IPS DF 19.7 (cell line): ENCODE measurements at places on chromosomes 4 and X.

DNA sequence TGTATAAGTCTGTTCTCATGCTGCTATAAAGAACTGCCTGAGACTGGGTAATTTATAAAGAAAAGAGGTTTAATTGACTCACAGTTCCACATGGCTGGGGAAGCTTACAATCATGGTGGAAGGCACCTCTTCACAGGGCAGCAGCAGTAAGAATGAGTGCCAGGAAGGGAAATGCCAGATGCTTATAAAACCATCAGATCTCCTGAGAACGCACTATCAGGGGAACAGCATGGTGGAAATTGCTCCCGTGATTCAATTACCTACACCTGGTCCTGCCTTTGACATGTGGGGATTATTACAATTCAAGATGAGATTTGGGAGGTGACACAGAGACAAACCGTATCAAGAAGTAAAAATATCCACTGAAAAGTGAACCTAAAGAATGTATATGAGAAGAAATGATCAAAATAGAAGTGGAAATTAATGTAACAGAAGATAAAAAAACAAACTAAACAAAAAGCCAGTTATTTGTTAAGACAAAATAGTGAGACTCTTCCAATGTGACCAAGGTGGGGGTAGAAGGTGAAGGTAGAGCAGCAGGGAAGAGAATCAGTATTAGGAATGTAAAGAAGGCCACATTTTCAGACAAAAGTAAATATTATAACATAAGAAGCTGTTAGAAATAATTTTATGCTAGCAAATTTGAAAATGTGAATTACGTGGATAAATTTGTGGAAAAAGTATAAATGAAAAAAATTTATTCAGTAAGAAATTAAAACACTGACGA lies 372.9 kb downstream of the NKX6-1 start:
- DNase-seq: no peak

DNA sequence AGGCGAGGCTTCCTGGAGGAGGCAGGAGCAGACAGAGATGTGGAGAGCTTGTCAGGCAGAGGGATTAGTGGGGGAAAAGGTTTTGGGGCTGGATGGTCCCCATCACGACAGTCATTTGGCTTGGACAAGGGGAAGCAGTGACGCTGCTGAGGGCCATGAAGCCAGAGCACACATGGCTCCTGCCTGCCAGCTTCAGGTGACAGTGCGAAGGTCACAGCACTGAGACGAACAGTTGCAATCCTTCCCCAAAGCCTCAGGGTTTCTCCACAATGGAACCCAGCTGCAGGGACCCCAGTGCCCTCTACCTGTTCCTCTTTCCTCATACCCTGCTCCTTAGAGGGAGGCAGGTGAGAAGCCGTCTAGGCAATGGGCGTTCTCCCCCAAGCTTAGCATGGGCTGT lies 110.3 kb downstream of the DRD5 start:
- no peak for DNase-seq

DNA sequence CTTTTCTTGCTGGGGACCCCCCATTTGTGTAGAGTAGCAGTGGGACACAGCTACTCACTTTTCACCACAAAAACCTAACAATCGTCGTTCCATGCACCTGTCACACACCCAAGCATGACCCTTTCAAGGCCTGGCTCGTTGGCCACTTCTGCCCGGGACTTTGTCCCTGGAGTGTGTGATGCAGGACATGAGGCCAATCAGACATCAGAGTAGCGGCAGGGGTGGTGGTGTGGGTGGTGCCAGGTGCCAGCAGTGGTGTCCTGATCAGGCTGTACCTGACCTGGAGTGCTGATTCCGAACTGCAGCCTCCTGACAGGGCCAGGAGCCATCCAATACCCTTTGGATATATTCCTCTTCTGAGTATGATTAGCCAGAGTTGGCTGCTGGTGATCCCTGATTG lies 23.1 kb upstream of the PROM1 start:
- DNase-seq: no peak

- no peak for DNase-seq
These were observed 77.5 kb downstream of the MID1IP1 start for GRCh38 chrX:38878641-38879340.

GRCh38 chrX:84907324-84907968 lies 96.2 kb upstream of the APOOL start:
- no peak for DNase-seq

DNA sequence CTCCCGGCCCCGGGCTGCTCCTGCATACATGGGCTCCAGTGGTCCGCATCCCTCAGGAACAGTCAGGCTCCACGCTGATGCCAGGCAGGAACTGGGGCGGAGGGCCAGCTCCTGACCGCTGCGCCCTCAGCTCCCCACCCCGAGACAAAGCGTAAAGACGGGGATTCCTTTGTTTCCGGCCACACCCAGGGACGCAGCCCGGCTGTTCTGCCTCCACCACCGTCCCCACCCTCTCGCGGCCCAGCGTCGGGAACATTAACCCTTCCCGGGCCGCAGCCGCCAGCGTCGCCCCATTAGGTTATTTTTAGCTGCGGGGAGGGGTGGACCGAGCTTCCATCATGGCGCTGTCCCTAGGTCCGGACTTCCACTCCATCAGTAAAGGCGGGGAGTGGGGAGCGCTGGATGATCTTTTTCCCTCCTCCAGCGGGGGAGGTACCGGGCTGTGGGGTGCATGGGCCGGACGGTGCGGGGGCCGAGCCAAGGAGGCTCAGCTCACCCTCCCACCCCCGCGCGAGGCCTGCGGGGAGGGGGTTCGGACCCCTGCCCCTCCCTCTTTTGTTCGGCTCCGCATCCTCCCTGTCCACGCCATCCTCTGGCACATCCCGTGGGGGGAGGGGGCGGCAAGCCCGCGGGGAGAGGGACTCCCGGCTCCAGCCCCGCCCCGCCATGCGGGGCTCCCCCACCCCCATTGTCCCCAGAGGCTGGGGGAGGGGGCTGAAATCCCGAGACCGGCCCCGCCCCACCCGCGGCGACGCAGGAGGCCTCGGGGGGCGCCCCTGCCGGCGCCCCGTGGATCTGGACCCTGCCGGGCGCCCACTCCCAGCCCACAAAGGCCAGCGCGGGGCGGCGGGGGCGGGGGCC lies 5.3 kb downstream of the CRMP1 start:
- DNase-seq: no peak

DNA sequence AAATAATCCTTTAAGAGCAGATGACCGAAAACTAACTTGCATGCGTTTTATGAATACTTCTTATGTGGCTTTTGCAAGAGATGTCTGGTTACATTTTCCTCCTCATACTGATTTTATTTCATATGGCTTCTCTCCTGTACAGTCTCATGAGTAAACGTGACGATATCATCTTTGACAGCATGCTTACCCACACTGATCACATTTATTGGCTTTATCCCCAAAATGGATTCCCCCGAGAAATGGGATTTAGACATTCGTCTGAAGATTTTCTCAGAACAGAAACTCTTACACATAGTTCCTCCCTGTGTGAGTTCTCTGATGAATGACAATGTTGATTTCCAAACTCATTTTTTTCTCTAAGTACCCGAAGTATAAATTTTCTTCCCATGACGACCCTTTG lies 939.7 kb upstream of the LCORL start:
- no peak for DNase-seq

GRCh38 chr4:37188100-37188499 lies 56.4 kb upstream of the NWD2 start:
- DNase-seq: peak; percentile 9

- DNase-seq: no peak
These were observed 46.1 kb downstream of the ARAP2 start for GRCh38 chr4:36198068-36198808.

- no peak for DNase-seq
These were observed 10.8 kb downstream of the CTBP1 start for GRCh38 chr4:1237981-1238675.

DNA sequence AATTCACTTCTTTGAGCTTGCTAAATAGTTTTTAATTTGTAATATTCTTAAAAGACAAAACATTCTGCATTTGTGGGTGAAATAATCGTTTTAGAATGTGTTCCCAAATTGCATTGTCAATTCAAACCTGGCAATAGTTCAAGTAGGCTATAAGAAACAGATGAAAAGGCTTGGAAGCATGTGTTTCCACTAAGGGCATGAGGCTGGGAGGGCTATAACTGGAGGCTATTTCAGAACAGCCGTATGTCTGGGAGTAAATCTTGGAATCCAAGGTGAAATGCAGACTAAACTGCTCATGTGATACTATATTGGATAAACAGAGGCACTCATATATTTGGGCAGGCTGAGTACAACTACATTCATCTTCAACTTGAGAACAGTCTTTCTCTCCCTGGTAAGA lies 117.4 kb upstream of the GRPR start:
- DNase-seq: no peak

GRCh38 chr4:125849869-125850268 lies 535.1 kb downstream of the FAT4 start:
- no peak for DNase-seq

- no peak for DNase-seq
These were observed 111.4 kb downstream of the CPZ start for GRCh38 chr4:8703857-8704495.

DNA sequence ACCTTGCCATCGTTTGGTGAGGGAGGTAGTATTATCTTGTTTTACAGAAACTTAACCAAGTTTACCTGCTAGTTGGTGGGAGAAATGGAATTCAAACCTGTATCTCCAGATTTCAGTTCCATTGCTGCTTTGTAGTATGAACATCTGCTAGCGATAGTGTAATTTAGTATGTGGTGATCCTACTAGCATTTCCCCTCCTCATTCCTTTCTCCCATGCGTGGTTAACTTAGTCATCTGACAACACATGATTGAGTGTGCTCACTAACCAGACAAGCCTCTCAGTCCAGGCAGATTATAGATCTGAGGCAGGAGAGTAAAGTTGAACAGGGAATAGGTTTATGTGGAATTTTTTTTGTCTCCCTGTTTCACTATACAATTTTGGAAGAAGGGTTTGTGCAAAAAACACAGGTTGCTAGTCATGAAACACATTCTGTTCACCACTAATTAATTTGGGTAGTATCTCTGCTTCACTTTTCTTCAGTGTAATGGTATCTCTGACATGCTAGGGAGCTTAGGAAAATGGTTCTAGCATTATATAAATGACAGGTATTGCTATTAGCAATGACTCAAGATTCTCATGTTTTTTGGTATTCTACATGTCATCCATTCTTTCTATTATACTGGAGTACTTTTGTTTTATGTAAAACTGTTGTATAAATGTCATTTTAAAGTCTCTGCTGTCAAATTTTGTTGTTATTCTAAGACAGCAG lies 21.7 kb downstream of the RBPJ start:
- DNase-seq: no peak

DNA sequence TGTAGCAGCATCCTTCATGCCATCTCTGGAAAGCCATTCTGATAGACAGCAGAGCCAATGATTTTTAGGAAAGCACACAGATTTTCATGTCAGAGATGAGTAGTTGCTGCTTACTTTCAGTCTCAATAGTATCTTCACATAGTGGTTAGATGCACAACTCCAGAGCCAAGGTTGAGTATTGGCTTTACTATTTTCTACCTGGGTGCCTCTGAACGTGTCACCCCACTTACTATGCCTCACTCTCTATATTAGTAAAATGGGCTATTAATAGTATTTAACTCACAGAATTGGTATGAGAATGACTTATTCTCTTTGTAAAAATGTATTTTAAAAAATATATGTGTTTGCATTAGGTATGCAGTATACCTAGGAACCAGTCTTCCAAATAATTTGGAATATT lies 108.8 kb upstream of the STIM2 start:
- no peak for DNase-seq

GRCh38 chrX:150854856-150855255 lies 43.6 kb downstream of the CD99L2 start:
- DNase-seq: no peak

DNA sequence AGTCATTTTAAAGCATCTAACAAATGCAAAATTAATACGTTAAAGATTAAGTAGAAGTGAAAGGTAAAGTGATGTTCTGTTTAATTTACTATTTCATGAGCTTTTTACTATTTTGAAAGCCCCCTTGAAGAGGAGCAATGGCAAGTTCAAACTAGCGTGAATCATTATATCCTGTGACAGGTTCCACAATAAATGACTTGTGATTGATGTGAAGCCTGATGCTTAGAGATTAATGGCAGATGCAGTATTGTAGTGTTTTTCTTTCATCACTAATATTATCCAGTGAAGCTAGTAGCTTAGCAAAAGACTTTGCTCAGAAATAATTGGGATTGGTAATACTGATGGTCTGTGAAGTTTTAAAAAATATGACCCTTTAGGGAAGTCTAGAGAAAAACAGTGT lies 57.3 kb downstream of the STOX2 start:
- DNase-seq: no peak
